ENCODE measurements at places on chromosomes 5 and 9.

DNA sequence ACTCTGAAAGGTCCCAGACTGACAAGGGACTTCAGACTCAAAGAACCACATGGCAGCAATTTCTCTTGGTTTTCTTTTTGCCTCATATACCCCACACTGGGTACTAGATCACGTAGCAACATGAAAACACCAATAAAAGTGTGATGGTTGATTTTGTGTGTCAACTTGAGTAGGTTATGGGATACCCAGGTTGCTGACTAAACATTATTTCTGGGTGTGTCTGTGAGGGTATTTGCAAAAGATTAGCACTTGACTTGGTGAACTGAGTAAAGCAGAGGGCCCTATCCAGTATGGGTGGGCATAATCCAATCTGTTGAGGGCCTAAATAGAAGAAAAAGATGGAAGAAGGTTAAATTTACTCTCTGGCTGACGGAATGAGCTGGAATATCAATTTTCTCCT, 53.8 kb upstream of the ZNF618 start:
- no peak for DNase-seq

DNA sequence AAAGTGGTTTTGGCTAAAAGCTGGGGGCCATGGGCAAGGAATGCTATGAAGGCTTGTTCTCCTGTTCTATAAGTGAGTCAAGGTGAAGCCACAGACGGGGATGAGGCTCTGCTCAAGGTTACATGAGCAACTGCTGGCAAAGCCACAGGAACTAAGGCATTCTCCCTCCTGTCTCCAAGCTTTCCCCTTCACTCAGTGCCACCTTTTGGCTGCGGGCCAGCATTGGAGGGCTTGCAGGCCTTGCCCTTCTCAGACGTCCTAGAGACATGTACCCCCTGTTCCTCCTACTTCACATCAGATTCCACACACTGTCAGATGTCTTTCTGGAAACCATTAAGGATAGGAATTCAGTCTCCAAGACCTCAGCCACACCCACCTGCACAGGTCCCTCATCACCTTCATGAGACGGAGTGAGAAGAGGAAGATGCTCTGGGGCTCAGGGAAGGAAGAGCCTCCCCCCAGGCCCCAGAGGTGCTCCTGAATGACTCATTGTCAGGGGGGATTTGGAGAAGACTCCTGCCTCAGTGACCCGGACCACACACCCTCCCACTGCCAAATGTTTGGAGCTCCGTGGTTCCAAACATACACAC, 20.5 kb upstream of the MEIKIN start:
- no peak for DNase-seq

- DNase-seq: peak; percentile 89
These were observed at the start of gene CDC42SE2 for GRCh38 chr5:131263648-131264450. TSS of gene CDC42SE2 (plus strand) at chr5:131264053. CDS start at chr5:131359494, 95,441 bp downstream.

DNA sequence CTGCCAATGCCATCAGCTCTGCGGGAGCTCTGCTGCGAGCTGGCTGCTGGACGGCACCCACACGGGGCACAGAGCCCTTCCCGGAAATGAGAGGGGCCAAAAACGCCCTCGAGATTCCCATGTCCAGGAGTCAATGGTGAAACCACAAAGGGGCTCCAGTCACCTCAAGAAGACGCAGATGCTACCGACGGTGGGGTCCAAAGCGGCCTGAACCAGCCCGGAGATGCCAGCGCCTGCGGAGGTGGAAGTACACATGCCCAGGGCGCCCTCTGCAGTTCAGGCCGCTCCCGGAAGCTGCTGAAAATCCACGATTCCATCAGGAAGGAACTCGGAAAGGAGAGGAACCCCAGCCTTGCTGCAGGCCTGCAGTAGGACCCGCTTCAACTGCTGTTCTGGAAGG, 82.4 kb upstream of the SELENOP start:
- DNase-seq: no peak

DNA sequence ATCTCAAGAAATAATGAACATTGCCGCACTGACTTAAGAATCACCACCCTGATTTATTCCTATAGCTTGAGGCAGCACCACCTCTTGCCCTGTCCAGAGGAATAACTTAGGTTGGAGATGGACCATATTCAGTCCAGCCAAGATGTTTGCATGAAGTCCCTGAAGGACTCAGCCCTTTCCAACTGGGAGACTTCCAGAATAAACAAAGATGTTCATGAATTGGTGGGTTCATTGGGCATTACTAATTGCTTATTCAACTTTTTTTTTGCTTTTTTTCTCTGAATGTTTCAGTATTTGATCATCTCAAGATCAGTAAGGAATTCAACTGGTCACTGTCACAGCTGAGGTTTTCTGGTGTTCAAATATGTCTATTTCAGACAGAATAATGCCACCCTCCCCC, 470.6 kb downstream of the CCDC171 start:
- no peak for DNase-seq

- no peak for DNase-seq
These were observed 147.4 kb upstream of the IRX4 start for GRCh38 chr5:2030131-2030530.

DNA sequence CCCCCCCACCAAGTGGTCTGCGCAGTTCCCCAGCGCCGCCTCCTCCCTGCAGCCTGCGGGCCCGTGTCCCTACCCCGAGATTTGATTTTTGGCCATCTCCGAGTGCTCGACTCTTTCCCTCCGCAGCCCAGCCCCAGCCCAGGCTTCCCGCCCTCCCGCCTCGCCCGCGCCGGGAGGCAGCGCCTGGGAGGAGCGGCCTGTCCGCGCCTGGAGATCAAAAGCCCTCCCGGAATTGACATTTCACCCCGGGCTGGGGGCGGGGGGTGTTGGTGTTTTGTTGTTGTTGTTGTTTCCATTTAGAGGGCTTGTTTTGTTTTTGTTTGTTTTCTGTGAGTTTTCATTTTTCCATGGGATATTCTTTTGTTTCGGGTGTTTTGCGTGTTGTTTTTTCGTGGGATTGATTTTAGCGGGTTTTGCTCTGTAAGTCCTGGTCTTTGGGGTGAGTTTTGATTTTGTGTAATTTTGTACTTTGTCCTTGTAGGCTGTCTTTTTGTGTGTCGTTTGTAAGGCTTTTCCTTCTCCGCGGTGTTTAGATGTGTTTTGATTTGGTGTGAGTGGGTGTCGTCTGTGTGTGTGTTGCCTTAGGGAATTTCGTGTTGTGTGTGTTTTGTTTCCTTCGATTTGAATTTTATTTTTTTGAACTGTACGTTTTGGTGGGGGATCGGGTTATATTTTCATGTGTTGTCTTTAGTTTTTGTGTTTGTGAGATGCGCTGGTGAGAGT, 1.7 kb upstream of the PAX5 start:
- no peak for DNase-seq

GRCh38 chr5:78113689-78114264, 180.7 kb downstream of the AP3B1 start:
- no peak for DNase-seq

DNA sequence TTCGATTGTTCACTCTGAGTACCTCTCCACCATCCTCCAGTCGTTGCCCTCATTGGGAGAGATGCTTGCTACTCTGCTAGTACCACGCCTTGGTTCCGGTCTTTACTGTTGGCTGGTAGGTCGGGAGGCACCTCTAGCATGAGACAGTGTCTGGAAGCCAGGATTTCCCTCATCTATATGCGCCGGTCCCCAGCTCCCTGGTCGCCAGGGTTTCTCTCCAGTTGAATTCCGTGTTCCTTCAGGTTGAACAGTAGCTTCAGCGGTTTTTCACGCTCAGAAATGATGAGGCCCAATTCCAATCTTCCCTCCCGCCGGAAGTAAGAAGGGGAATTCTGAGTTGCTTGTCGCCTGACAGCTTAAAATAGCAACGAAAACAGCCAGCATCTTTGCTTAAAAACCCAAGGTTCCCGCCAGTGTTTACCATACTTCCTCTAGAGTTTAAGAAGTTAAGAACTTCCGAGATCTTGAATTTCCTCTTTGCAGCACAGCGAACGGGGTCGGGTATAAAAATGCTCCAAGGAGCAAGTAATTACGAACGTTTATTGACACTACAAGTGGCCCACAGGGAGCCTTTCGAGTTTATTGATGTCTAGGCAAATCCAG, 1.3 kb upstream of the ST8SIA4 start:
- peak; percentile 11 for DNase-seq

DNA sequence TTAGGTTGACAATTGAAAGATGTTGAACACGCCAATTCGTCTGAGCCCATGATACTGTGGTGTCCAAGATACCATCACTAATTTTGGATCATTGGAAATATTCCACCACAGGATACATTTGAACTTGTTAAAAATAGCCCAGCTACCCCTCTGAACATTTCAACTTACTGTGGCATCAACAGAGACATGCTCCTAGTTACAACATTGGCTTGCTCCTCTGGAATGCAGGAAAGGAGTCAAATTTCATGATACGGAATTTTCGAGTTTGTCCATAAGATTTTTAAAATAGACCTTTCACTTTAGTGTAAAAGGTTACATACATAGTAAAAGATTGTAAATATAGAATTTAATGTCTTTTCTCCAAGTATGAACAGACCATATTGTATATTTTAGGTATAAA, 12.8 kb downstream of the SEMA5A start:
- no peak for DNase-seq

All from HEK293T (cell line).